ENCODE measurements at places on chromosomes 16 and 17.

- peak; percentile 73 for DNase-seq
Observed at GRCh38 chr17:64661976-64662773, at the start of gene SMURF2. SMURF2 (minus strand) TSS chr17:64662307; CDS start chr17:64661880, 427 bp downstream.

DNA sequence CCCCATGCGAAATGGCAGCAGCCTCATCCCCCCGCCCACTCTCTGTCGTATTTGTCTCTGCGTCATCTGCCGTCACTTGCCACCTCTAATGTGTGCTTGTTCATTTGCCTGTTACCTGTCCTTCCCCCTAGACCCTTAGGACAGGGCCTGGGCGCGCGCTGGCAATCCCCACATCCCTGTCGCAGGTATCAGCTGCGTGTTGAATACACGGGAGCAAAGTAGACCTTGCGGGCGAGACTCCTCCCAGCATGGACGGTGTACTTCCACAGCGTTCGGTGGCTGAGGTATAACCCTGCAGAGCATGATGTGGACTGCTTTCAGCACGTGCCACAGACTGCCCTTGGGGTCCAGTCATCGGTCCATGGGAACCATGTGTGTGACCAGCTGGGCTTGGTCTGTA lies 170.1 kb upstream of the CHMP6 start:
- DNase-seq, result no peak

GRCh38 chr17:77471984-77472461 lies 331.3 kb downstream of the SEC14L1 start:
- peak; percentile 79 for DNase-seq

DNA sequence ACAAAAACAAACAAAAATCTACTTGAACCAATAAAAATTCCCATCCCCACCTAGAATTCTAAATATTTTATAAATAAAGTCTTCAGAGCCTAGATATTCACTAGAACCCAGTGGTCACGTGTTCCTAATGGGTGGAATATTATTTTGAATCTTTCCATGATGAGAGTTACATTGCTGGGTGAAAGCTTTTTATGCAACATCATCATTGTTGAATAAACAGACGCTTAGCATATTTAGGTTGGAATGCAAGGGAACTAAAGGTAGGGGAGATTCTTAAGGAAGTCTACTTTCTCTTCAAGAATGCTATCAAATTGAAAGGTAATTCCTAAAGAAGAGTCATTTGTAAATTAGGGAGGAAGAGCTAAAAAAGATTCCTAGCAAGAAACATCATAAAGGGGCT lies 723.1 kb downstream of the WWOX start:
- DNase-seq, result no peak

GRCh38 chr17:60333628-60334031 lies 58.3 kb downstream of the USP32 start:
- DNase-seq, result no peak

DNA sequence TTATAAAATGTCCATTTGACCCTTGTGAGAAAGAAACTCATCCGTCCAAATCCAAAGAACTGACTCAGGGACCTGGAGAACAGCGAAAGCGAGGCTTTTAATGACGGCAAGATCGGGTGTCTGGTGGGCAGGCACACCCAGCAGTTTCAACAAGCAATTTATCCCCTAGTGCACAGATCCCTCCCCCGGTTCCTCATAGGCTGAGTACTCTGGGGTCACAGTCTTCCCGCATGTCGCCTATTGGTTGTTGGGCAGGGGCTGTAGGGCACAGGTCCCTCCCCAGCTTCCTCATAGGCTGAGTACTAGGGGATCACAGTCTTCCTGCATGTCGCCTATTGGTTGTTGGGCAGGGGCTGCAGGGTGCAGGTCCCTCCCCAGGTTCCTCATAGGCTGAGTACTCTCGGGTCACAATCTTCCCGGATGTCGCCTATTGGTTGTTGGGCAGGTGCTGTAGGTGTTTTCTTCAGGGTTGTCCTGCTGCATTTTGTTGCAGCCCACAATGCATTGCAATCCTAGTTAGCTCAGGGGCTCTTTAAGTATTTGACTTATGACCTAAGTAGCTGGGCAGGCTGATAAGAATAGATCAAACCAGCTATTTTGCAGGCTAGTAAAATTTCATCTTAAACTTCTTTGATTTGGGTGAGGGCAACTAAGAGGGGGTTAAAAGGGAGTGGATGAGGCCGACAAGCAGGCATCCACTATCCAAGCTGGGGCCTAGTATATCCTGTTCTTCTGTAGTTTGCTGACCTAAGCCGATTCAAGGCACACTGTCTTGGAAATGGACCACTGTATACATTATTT lies 3.6 kb upstream of the UTS2R start:
- DNase-seq, result peak; percentile 65

GRCh38 chr17:54967621-54968261 lies 713 bp downstream of the COX11 start:
- DNase-seq, result no peak

DNA sequence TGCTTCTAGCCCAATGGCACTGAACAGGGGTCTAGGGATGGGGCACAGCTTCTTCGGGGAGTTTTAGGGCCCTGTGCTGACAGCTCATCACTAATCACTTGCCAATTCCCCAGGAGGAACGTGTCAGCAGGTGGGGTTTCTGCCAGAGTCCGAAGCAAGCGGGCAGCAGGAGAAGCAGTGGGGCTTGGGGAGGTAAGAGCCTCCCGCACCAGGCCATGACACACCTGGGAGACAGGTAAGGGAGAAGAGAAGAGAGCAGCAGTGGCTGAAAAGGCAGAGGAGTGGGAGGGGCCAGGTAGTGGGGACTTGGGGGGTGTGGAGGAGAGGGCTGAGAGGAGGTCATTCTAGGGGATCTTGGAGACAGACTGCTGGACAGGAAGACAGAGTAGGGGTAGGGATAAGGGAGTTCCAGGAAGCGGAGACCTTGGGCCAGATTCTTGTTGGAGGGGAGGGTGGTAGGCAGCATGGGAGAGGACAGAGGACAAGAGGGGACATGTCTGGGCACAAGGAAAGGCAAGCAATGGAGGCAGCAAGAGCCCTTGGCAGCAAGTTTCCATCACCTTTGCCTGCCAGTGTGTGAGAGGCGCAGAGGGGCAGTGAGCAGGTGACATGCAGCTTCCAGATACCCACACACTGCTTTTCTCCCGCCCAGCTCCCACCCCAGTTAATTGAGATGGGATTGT lies 4.9 kb downstream of the PHOSPHO1 start:
- no peak for DNase-seq

DNA sequence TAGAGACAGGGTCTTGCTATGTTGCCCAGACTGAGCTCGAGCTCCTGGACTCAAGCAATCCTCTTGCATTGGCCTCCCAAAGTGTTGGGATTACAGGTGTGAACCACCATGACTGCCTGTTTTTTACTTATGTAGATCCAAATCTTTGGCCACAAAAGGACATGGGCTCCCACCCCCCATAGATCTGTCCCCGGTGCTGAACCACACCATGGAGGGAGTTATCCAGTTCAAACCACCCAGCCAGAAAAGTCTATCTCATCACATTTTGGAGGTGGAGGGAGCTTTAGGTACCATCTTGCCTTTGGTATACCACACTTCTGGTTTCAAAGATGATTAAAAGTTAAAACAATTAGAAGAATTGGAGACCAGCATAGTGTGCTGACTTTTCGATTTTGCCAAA lies 26.2 kb downstream of the SHISA9 start:
- DNase-seq, result no peak

- DNase-seq, result peak; percentile 62
Observed at GRCh38 chr16:1105888-1106620, 10.0 kb upstream of the C1QTNF8 start.

DNA sequence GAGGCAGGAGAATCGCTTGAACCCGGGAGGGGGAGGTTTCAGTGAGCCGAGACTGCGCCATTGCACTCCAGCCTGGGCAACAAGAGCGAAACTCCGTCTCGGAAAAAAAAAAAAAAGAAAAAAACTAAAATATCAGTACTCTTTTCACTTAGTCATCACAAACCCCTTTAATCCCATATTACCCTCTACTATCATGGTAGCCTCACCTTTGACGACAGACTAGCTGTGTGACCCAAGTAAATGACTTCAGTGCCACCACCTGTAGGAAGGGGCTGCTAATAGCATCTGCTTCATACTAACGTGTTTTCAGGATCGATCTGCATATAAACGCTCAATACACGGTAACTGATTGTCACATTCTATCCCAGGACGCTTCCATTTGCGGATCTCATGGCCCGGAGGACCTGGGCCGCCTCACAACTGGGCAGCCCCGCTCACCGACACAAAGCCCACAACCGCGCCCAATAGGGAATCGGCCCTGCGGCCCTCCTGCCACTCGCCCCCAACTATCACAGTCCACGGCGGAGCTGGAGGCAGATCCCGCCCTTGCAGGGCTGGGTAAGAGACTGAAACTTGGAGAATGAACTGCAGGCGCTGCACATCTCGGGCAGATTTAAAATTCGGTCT lies 1.1 kb upstream of the ZNF263 start:
- no peak for DNase-seq

DNA sequence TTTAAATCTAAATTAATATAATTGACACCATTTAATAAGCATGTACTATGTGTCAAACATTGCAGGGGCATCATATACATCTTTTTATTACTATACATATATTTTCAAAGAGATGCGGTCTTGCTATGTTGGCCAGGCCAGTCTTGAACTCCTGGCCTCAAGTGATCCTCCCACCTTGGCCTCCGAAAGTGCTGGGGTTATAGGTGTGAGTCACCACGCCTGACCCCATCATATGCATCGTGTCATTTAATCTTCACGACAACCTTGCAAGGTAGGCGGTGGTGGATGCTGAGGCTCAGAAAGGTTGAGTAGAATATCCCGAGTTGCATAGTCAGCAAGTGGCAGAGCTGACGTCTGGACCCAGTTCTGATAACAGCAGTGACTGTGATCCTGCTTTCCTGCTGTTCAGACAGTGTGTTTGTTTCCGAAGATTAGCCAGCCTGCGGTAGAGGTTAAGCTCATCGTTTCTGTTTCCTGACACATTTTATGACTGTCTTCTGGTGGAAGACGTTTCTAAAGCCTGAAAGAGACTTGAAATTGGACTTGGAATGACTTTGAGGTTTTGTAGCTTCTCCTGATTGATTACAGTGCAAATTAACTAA lies 316.6 kb downstream of the SNX29 start:
- DNase-seq, result no peak

DNA sequence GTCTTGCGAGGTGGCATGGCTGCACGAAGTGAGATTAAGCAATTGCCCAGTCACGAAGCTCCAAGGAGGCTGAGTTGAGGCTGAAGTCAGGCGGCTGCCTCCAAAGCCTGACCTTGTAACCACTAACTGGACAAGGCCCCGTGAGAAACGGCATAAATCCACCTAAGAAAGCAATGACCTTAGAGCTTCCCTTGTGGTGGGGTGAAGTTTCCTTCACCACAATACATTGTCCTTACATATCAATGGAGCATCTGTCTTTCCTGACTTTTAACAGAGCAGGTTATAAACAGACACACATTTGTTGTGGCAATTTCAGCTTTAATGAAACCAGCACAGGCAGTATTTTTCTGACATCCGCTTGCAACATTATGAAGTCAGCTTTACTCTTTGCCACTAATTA lies 2.5 kb upstream of the MED9 start:
- DNase-seq, result no peak

- no peak for DNase-seq
Observed at GRCh38 chr16:62408760-62409159, 372.5 kb upstream of the CDH8 start.

DNA sequence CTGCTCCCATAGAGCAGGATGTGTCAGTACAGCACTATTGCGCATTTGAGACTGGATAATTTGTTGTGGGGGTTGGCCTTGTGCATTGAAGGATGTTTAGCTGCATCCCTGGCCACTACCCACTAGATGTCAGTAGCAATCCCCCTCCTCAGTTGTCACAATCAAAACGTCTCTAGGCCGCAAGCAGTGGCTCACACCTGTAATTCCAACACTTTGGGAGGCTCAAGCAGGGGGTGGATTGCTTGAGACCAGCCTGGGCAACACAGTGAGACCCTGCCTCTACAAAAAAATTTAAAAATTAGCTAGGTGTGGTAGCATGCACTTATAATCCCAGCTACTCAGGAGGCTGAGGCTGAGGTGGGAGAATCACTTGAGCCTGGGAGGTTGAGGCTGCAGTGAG lies 48.4 kb downstream of the CENPV start:
- no peak for DNase-seq

DNA sequence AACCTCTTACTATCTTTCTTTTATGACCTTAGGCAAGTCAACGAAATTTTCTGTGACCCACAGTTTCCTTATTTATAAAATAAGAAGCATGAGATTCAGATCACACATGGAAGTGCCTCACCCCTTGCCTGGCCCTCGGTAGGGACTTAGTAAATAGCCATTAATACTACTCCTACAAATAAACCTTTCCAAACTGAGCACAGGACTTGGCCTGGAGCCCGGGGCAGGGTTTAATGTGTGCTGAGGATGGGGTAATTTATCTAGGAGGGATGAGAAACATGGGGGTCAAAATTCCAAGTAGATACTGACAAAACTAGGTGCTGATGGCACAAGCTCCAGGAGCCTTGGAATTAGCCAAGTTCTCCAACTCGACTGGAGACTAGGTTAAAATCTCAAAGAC lies 35.0 kb downstream of the PITPNC1 start:
- no peak for DNase-seq

DNA sequence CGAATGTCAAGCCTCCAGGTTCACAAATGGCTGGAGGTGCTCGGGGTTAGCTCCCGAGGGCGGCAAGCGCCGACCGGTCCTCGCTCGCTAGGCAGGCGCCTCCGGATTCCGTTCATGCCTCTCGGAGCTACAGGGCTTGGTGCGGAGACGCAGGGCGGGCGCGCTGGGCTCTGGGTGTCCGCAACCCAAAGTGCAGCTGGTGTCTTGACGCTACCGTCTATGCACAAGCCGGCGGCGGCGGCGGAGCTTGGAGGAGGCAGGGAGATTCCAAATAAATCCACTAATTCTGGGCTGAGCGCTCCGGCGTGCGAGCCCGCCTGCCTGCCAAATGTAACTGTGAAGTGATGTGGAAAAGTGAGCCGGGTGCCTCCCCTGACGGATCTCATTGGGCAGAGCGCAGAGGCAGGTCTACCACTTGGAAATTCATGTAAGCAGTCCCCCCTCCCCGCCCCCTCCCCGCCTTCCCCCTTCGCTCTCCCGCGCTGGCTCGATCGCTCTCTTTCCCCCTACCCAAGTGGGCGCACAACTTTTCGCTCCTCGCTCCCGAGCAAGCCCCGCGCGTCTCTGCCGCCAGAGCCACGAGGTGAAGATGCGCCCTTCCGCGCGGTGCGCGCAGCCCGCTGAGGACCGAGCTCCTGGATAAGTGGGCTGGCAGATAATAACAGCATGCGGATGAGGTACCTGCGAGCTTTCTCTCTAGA lies at the start of gene CDH8:
CDH8 (minus strand) TSS at position 338 of the 701 bp plus-strand sequence. CDS start 15,035 bp downstream, outside the sequence.
- DNase-seq, result no peak

DNA sequence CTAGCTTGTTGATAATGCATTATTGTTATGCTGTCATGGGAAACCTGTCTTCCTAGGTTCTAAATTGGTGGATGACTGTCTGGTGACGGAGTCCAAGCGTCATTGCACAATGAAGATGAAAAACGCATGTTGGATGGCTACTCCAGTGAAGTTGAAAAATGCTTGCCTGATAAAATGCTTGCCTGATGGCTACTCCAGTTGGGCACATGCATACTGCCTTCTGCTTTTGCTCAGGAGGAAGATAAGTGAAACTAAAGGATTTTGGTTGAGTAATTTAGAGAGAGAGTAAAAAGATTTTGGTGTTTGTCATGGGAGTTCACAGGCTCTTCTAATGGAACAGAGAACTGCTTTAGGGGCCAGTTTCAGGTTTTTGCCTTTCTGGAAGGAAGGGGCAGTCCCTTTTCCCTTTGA lies 118.6 kb downstream of the PRKCA start:
- DNase-seq, result no peak

All from G401 (cell line).